EH (cell line): ENCODE measurements at places on chromosomes 6 and 20.

DNA sequence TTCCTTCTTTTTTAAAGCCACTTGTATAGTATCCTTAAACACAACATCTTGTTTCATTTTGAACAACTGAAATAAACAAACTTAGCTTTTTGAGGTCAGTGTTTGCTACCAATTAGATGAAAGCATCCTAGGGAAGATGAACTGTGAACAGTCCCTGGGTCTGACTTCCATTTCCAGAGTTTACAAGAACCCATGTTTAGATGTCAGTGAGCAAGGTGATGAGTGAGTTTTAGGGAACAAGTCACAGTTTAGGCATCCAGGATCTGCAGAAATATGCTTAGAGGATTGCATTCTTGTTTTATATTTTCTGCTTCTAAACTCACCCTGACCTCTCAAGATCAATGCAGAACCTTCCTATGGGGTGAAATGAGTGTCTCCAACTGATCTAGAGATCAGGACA lies 3.0 kb downstream of the ZC2HC1B start:
- peak; percentile 15 for DNase-seq

DNA sequence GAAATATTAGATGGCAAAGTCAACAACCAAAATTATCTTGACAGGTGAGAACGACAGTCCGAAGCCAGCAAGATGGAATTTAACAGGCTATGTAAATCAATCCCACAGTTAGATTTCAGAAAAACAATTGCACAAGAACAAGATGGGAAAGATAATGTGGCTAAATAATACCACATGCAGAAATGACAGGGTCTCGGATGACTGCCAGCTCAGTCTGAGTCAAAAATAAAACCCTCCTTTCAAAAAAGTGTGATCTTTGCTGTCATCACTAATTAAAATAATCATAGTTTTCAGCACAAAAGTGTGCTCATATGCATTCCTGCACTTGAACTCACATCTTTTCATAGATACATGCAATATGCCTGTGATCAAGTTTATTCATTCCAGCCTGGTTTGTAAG lies 25.9 kb downstream of the FOXQ1 start:
- peak; percentile 75 for DNase-seq

DNA sequence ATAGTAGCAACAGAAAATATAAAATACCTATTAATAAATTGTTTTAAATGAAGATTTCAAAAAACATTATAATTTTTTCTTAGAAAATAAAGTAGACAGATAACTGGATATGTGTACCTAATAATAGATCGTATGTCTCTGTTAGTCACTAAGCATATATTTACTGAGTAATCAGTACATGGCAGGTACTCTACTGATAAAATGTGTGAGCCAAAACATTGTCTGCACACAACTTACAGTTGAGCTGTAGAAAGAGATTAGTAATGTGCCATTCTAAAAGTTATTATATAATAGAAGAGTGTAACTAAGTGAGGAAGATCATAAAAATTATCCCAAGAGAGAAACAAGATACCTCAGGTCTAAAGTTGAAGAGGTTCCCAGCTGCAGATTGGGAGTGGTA lies 929.9 kb upstream of the EPHA7 start:
- no peak for DNase-seq

GRCh38 chr6:42514745-42515144 lies 49.1 kb upstream of the UBR2 start:
- no peak for DNase-seq

GRCh38 chr6:15674690-15675386 lies 12.0 kb upstream of the DTNBP1 start:
- no peak for DNase-seq

GRCh38 chr6:152265651-152266050 lies 371.5 kb downstream of the SYNE1 start:
- no peak for DNase-seq

DNA sequence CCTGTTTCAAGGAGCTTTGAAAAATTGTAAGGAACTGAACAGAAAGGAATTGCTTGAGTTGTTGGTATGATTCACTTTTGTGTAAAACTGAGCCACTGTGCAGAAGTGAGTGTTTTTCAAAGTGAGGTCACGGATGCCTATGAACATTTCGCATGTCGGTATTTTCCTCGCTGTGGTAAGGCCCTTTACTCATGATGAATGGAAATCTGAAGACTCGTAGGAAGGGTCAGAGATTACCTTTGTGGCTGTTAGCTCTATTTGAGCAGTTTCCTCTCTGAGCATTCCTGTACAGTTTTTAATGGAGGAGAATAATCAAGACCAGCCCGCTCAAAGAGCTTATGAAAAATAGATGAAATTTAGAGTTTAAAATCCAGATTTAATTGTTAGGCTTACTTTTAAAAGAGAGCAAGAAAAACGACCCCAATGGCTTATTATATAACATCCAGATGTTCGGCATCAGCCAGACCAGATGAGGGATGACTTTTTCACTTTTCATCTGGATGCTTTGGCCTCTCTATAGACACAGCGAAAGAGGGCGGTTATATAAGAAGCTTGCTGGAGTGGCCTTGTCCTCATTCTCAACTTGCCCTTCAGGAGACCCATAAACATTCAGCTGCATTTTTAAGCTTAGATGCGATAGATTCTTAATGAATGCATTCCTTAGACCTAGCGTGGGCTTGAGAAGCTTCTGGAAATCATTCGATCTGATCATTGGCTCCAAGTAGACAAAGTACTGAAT lies 99.5 kb downstream of the CD83 start:
- peak; percentile 91 for DNase-seq

DNA sequence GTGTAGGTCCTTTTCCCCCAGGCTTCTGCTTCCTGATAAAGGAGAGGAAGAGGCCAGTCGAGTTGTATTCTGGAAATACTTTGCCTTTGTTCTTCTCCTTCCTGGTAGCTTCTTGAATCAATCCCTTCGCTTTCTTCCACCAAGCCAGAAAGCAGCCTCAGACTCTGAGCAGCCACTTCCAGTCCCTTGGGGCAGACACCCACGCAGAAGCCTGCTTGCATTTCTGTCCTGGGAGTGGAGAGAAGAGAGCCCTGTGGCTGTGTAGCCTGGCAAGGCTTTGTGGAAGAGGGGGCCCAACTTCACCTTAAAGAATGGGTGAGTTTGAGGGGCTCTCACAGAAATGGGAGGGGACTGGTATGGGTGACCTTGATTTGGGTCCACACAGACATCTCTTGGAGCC lies 211.0 kb upstream of the SSTR4 start:
- DNase-seq: no peak

- peak; percentile 99 for DNase-seq
Measured at GRCh38 chr6:140078561-140079125, 704.2 kb upstream of the CITED2 start.

DNA sequence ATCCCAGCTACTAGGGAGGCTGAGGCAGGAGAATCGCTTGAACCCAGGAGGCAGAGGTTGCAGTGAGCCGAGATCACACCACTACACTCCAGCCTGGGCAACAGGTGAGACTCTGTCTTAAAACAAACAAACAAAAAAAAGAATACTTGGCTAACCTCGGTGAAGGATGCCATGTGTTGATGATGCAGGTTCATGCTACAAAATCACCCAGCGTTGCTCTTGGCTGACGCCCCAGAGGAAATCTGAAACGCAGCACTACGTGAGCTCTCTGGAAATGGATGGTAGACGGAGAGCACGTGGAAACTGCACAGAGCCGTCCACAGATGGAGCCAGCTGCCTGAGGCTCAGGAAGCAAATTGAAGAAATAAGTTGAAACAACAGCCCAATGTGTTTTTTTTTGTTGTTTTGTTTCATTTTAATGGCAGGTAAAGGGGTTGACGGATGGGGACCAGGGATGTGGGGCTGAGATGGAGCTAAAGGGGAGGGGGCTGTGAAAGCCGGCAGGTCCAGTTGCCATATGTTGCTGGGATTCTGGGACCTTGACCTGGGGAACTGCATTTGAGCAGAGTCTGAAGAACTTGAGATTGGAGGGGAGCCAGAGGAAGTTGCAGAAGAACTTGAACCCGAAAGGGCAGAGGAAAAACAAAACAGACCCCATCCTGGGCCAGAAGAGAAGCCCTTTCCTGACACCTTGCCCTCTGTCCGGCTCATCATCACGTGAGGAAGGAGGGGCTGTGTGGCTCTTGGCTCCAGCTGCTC lies 12.8 kb upstream of the MANBAL start:
- DNase-seq: peak; percentile 81

DNA sequence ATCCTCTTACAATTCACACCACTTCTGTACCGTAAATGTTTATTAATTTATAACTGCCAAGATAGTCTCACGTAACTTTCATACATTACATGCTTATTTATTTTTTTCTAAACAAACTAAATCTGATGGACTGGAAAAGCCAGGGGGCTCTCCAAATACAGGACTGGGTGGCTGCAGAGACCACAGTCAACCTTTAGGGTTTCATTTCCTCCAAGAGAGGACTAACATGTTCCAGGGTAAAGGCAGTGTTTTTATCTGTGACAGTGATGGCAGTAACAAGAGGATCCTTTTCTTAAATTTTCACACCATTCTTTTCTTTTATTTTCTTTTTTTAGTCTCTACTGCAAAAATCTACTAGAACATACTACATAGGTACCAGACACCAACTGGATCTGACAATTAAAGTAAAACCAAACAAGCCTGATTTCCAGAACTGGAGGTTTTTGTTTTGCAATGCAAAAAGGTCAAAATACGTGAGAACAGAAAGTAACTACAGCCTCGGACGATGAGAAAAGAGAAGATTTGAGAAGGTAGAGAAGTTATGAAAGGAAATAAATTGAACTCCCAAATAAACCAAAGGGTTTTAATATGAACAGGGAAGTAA lies 1.2 kb downstream of the LMBRD1 start:
- DNase-seq: peak; percentile 1
